ENCODE measurements at places on chromosomes 6 and 20.
A peak's percentile ranks its signal among the peaks of the same experiment; 100 is the strongest.

DNA sequence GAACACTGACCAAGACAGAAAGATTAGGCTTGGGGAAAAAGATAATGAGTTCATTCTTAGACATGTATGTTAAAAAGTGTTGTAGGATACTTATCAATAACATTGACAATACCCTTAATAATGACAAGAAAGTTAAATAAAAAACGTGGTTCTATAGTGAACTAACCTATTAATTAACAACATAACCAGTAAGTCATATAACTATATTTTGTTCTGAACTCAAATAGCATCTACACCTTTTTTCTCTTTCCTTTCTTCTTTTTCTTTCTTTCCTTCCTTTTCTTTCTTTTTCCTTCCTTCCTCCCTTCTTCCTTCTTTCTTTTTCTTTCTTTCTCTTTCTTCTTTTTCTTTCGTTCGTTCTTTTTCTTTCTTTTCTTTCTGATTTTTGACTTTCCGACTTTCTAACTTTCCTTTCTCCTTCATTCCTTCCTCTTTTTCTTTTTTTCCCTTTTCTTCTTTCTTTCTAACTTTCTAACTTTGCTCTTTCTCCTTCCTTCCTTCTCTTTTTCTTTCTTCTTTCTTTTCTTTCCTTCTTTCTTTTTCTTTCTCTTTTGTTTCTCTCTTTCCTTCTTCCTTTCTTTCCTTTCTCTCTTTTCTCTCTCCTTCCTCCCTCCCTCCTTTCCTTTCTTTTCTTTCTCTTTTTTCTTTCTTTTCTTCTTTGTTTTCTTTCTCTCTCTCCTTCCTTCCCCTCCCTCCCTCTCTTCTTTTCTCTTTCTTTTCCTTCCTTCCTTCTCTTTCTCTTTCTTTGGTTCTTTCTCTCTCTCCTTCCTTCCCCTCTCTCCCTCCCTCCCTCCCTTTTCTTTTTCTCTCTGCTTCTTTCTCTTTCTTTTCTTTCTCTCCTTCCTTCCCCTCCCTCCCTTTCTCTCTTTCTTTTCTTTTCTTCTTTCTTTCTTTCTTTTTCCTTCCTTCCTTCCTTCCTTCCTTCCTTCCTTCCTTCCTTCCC, 24.6 kb downstream of the PRSS35 start:
- no peak for DNase-seq

- DNase-seq = no peak
These were observed 33.3 kb upstream of the SYNDIG1 start for GRCh38 chr20:24436160-24436559.

GRCh38 chr6:131519670-131520436, 53.2 kb upstream of the ARG1 start:
- peak; percentile 8 for DNase-seq

DNA sequence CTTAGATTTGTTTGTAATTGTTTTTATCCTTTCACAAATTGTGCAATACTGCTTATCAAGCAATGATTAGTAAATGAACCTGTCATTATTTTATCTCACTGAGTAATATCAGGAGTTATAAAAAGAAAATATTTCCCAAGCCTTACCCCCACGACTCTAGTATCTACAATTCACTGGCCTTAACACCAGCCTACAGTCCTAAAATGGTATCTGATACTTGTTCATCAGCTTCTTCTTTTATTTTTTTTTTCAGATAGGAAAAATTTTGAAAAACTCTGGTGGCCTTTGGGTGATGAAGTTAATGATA, 160.8 kb upstream of the FOXA2 start:
- no peak for DNase-seq

Data from activated naive CD4-positive, alpha-beta T cell (primary cell).